ENCODE measurements at places on chromosomes 2 and 18.

DNA sequence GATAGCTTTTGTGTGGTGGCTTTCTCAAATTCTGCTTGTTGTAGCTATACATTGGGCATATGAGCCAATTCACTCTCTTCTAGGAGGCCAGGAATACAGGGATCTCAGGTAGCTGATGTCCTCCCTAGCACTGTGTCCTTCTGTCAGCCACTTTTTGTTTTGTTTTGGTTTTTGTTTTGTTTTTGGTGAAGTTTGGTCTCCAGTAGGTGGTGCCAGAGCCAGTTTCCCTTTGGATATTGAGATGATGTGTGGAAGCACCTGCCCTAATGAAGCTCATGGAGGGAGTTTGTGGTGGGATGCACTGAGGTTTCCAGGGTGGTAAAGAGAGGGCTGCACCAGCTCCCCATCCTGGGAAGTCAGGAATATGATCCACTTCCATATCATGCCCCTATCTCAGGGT is 100.5 kb upstream of the VWC2L start:
- no peak for DNase-seq

DNA sequence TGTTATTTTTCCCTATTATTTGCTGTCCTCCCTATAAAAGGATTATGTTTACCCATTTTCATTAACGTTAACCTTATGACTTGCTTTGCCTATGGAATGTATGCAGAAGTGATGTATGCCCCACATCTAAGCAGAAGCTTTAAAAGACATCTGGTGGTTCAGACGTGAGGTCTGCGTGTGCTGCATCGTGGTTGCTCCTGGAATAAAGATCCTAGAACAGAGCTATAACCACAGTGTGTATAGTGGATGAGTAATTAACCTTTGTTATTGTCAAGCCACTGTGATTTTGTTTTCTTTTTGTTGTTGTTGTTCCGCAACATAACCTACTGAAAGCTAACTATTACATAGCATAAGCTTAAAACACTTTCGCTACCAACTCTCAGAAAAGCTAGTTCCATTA is 20.9 kb upstream of the CFAP36 start:
- DNase-seq, result no peak

DNA sequence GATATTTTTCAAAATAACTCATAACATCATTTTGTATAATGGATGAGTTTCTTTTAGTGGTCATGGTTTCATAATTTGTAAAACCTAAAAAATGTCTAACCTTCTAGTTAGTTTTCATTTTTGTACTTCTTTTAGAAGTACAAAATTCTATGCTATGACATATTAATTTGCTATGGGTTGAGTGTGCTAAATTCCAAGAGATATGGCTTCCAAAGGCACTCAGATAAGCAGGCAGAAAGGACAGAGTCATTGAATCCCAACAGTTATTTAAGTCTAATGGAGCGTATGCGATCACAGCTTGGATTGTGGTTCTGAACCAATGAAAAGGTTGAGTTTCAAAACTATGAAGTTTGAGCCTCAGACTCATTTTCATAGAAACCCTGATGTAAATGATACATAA is 37.0 kb downstream of the GCG start:
- DNase-seq, result no peak

DNA sequence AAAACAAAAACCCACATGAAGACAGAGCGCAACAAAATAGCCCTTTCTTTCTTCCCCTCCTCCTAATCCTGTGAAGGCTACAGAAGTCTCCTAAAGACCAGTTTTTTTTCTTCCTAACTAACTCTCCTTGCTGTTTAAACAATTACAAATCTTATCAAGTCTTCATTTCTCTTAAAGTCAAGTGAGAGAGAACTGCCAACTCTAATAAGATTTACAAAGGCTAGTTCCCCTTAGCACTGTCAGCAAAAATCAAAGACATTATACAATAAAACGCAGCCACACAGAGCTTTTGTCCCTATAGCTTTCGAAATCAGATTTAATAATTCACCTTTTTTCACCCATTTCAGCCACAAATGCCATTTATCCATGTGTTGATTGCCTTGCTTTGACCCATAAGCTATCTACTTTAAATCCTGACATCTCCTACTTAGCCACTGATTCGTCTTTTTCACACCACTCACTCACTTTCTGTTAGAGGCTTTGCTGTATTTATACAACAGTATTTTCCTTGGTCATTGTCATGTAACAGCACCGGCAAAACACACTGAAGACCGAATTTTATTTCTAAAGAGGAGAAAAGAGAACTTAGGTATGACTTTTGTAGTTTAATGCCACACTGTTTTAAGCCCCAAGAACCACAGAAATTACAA is 5.9 kb downstream of the NRXN1 start:
- DNase-seq, result no peak

DNA sequence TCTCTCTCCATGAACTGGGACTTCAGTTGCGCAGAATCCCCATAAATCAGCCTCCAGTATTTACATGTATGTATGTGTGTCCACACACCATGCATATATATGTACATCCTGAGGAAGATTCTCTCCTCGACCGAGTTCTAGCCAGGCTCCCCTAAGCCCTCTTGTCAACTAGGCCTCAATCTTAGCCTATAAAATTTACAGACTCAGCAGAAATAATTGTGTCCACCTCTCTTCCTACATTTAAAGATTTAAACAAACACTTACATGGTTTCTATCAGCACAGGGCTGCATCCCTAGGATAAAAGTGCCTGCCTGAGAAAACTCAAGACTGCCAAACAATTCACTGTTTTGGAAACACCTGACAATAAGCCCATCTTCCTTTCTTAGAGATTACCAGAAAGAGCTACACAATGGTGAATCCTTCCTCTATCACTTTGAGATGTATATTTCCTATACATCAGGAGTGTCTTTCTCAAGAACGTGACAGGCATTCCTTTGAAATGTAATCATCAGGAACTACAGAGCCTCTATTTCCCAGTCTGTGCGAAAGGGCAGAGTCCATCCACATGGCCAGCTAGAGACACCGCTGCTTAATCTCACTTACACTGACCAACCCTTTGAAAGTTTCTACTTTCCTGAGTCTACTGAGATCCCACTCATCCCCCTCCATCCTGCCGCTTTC is 39.5 kb downstream of the ZNF519 start:
- DNase-seq, result no peak

DNA sequence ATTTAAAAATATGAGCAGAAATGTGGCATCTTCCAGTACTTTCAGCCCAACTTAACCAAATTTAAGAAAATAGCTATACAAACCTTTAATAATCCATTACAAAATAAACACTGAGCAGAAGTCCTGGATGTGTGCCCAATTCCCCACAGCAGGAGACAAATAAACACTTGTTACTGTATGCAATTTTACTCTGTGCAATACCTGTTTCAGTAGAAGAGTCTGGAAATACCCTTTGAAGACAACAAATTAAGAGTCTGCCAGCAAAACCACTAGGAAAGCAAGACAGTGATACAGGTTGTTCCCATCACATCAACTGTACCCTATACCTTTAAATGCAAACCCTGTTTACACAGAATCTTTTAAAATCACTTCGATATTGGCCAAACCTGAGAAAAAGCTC is 41.4 kb upstream of the RNU4ATAC start:
- DNase-seq, result no peak

DNA sequence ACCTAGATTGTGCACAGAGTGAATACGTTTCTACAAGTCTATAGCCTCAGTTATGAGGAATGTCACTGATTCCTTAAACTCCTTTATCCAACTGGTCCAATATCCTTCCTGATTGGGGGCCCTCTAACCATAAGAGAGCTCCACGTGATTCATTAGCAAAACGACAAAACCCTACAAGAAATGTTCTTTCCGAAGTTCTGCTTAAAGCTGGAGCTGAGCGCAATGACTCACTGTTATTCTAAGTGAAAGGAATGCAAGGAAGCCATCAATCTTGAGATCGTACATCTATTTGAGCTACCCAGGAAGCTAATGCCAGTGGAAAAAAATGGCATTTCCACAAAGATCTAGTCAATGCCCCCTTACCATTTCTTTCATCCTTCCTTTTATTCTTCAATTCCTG is 354.9 kb upstream of the CDH20 start:
- no peak for DNase-seq

DNA sequence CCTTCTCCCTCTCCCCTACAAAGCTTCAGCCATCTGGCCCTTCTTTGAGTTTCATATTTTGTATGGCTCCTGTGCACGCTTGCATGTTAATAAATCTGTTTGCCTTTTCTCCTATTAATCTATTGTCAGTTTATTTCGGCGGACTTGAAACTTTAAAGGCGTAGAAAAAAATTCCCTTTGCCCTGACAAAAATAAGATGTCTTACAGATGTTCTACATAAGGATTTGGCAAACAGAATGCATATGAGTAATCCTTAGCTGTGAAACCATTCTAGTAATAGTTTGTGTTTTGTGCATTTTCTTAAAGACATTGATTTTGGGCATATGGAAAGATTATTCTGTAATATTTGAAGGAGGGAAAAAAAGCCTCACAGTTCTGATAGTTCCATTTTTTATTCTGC is 15.0 kb upstream of the BMPR2 start:
- no peak for DNase-seq

- no peak for DNase-seq
Observed at GRCh38 chr2:54054271-54054670, 61.1 kb upstream of the ACYP2 start.

DNA sequence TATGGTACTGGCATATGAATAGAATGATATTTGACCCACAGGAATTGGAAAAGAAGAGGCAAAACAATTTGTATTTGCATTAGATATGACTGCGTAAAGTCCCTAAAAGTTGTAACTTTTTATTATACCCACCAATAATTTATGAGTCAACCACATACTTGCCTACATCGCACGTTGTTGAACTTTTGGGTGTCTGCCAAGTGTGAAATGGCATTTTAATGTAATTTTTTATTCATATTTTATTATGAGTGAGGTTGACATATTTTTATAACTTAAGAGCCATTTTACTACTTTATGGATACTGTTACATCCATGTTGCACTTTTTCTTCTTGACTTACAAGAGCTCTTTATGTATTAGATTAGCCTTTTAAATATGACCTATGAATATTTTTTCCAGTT is 4.6 kb downstream of the DSC2 start:
- DNase-seq, result no peak

DNA sequence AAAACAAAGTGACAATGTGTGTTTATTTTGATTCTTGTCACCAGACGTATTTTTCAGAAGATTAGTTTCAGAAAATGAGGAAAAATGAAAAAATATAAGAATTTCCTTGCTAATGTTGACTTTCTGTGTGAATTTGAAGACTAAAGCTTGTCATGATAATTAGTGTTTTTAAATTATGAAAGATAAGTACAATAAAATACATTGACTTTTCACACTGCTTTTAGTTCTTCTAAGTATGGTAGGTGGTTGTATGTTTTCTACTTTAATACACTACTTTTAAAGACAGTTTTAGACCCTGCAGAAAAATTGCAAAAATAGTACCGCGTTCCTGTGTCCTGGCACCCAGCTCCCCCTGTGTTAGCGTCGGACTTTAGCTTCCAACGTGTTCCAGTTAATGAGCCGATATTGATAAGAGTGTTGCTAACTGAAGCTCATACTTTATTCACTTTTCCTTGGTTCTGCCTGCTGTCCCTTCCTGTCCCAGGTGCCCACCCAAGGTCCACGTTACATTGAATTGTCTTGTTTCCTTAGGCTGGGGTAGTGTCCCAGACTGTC is 695 bp downstream of the RBFA start:
- no peak for DNase-seq

DNA sequence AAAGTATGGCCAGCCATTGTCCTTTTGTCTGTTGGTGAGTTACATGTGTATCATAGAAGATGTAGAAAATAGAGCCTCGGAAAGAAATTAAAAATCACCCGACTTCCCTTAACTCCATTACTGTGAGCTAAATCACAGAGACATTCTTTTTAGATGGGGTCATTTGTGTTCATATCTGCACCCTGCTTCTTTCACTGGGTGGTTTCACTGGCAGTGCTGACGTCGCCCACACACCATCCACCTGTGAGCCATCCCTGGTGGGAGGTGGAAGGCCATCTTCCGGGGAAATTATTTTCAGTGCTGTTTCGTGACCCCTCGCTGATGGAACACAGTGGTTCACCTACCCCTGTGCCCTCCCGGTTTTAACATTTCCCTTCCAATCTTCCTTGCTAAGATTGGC is 21.2 kb downstream of the SH3BP4 start:
- no peak for DNase-seq

GRCh38 chr2:237144516-237144915 is 58.8 kb downstream of the COPS8 start:
- DNase-seq, result no peak

- DNase-seq, result no peak
Observed at GRCh38 chr2:24908461-24908901, 11.6 kb downstream of the ADCY3 start.

DNA sequence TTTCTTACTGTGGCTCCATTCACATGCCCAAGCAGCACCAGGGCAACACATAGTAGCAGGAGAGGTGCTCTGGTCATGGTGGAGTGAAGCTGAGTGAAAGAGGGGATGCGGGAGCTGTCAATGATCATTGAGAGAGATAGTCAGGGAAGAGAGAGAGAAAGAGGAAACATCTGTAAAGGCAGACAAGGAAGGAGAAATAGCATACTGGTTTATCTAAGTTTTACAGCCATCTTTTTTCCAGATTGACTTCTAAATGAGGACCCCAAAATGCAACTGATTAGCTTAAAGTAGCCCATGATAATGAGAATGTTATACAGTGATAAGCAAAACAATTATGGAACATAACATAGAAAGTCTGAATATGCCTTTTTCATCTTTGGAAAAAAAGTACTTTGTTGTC is at the start of gene C2orf66:
Gene C2orf66, minus strand, starts transcription at position 96 of the 400 bp plus-strand sequence. Its CDS starts 19 bp downstream, at position 77.
- no peak for DNase-seq

DNA sequence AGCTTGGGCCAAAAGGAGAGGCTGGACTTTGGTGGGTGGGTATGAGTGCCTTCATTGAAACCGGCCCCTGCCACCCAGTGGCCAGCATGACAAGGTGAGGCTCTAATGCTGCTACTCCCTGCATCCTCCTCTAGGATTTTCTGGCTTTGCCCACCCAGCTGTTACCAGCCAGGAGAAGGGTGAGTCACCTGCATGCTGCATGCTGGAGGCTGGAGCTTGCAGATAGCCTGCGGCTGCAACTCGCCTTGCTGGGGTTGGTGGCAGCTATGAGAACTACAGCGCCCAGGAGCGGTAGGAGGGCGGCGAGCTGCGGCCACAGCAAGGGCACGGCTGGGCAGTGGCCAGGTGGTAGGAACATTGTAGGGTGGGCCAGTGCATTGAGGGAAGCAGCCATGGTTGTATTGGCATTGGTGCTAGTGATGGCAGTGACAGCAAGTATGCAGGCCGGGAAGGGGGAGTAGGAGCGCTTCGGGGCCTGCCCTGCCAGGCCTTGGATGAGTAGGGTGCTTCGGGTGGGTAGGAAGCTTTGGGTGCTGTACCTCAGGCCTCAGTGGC is 75.4 kb upstream of the SLC35G4 start:
- no peak for DNase-seq

All from Ammon's horn (tissue), 1 donor.